ENCODE measurements at places on chromosomes 4 and X. TPM values are rescaled to one million over a fixed set of nuclear protein-coding genes. Genes with fewer than 3 reads are reported as not detected.

Gene DCAF16
- 50.1 TPM for total RNA-seq

Gene MBTPS2
- total RNA-seq = 7.7 TPM

Gene JAKMIP1
- 33.7 TPM for total RNA-seq

Gene GYG2
- not detected for total RNA-seq

Gene CPLX1
- total RNA-seq = 1.3 TPM

Gene CCKAR
- not detected for total RNA-seq

Measured in activated T-cell treated with anti-CD3 and anti-CD28 coated beads, Interleukin-2, amount 50 U/mL, for 72 hours (primary cell).